Testis (tissue), 5 donors: ENCODE measurements at places on chromosomes 12 and 14.

DNA sequence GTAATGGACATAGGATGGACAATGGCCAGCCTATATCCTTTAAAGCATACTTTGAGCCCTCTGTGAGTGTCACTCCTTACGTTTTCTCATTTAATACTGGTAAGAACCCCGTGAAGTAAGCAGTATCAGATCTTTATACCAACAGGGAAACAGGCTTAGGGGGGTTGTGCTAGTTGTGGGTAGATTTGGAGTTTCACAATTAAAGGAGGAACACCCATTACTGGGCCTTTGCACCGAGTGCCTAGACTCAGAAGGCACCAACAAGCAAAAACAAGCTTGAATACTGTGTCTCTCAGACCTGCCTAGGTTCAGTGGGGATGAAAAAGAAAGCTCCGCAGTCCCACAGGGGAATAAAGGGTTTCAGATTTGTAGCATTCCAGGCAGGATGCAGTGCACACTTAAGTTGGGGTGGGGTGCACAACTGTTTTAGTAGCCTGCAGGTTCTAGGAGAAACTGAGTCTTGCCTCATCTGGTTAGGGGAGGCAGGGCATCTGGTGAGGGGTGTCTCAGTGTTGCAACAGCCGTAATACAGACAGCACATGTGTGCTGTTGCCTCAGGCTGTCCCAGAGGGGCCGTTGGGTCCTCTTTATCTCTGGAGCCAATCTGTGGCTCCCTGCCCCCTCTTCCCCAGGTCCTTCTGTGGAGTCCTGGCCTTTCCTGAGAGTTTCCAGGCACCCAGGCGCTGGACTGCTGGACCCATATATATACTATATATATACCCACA is 51.2 kb downstream of the IRAK3 start:
- DNase-seq: no peak

- no peak for DNase-seq
These were observed 8.7 kb downstream of the NT5DC3 start for GRCh38 chr12:103832048-103832997.

DNA sequence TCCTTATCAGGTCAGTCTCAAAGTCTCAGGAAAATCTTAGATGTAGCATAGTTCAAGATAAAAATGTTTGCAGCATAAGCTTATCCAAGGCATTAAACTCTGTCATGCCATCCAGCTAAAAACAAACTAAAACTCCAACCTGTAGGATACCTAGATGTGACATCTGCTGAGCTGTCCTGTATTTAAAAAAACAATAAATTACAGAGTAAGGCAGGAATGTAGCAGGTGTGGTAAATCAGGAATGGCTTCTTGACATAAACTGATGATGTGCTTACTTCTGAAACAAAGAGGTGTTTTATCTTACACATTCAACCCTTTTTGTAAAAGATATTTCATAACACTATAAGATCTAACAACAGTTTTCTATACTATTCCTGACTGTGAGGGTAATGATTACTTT is 30.6 kb upstream of the DLGAP5 start:
- DNase-seq: no peak

- DNase-seq: no peak
These were observed 256.4 kb downstream of the SSPN start for GRCh38 chr12:26451763-26452162.

DNA sequence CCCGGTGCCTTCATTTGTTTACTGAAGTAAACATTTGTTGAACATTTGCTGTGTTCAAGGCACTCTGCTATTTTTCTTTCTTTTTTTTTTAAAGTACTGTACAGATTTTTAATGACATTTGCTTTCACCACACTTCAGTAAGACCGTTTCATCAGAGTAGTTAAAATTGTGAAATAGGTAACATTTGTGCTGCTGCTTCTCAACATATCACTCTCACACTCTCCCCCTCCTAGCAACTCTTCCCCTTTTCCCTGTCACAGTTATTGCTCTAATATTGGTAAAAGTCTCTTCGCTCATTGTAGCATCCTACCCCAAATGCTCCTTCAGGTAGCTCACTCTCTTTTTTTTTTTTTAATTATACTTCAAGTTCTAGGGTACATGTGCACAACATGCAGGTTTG is 49.6 kb downstream of the SRGAP1 start:
- no peak for DNase-seq

DNA sequence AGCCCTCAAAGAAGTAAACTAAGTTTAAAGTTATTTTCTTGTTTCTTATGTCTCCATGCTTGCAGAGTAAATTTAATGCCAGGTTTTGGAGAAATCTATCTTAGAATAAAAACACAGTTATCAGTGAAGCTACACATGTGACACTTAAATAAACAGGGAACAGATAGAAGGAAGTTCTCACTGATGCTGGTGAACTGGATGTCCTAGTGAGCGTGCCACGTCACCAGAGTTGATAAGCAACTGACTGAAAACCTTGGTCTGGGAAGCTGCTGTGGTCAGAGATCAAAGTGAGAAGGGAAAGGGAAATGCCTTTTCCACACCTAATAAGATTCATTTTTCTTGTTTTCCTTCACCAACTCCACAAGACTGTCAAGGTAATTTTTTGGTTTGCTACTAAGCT is 74.8 kb upstream of the PCED1B start:
- DNase-seq: no peak

DNA sequence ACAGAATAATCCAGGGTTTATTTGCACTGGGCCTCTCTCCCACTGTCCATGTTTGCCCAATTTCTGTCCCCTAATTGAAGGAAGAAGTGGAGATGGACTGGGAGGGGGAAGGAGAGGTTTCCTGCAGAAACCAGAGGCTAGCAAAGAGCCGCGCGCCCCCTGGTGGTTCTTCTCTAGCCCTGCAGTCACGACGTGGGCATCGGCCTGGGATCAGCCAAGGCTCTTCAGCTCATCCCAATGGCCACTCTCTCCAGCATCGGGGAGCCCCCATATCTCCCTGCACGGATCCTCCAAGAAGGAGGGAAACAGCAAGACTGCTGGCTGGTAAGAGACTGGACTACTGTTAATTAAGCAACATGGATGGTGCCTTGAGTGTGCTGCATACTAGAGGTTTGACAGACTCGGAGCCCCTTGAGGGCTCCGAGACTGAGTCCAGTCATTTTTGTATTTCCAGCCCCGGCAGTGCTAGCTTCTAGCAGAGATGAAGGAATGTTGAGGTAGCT is 18.7 kb downstream of the ZBTB39 start:
- DNase-seq: peak; percentile 91

DNA sequence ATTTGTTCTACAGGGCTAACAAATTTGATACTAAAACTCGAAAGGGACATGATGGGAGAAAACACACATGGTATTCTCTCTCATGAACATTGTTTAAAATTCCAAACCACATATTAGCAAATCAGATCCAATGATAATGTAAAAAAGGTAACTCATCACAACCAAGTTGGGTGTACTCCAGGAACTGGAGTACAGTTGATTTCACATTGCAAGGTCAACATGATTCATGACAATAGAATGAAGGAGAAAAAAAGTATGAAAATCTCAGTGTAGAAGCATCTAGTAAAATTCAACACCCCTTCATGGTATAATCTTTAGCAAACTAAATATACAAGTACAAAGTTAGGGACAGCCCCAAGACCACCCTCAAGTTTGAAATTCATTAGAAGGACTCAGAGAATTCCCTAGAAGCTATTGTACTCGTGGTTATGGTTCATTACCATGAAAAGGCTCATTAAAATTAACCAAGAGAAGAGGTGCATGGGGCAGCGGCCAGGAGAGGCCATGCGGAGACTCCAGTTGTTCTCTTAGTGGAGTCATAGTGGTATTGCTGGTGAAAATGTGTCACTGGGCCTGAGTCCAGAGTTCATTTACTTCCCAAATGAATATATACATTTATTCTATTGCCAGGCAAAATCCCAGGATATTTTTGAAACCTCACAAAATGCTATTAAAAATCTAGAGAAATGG is 3.1 kb upstream of the CDCA4 start:
- DNase-seq: no peak

DNA sequence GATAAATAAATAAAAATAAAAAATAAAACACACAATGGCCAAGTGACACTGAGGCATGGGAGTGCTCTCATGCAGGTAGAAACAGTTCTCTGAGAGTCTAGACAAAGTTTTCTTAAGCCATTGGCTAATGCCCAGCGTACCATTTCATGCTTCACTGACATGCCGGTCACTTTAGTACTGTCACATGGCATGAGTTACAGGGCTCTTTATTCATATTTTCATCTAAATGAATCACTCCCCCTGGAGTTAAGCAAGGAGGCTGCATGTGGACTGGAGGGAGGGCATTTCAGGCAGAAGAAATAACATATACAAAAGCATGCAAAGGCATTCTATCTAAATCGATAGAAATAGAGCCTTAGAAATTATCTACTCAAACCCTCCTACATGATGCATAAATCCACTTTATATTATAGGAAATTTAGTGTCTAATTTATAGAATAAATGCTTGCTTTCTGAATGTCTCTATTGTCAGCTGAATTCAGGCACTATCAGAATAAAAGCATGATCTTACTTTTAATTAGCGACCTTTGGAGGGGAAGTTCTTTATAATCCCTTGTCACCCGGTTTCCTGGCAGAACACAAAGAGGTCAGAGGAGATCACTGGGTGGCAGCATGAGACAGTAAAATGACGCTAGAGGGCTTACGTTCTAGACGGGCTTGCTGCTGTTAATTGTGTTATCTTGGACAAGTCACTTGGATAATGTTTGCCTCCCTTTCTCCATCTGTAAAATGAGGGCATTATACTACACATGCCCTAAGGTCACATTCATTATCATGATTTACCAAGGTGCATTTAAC is 17.5 kb downstream of the DYRK4 start:
- no peak for DNase-seq

DNA sequence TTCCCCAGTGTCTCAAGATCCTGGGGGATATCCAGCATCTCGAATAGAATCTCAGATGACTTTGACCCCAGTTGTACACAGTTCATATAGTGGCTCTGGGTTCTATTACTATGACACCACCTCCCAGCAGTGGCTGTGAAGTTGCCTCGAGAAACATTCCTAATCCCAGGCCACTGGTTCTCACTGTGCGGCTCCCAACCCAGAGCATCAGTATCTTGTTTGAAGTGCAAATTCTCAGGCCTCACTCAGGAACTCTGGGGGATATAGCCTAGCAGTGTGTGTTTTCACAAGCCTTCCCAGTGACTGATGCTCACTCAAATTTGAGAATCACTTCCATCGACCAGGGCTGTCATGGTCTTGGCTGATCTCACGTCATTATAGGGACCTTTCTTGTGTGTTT is 69.3 kb upstream of the IGF1 start:
- DNase-seq: no peak

- no peak for DNase-seq
These were observed 2.9 kb downstream of the CHPT1 start for GRCh38 chr12:101700299-101700820.

DNA sequence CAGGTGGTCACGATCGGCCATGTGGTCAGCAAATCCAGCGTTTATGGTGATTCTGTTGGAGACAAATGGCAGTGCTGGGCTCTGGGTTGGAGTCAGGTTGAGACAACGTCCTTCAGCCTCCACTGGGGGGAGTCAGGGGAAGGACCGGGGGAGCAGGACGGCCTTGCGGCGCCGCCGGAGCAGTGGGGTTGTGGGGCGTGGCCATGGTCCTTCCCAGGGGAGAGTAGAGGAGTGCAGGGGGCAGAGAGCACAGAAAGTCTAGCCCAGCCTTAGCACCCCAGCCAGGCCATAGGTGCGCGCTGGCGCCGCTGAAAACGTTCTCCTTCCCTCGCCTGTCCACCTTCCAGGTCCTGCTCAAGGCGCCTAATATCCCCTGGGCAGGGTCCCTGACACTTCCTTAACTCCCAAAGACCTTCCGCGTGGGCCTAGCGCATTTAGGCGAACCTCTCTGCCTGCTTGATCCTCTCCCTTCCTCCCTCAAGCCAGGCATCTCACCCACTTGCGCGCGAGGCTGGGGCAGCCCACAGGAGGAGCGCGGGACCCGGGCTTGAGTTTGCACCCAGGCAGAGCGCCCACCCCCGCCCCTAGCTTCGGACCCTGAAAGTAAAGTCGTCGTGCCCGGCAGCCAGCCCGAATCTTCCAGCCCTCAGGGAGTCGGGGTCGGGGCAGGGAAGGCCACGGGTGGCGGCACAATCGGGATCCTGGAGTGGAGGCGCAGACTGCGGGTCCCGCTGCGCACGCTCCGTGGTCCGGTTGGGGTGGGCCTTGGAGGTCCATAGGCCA is 3.1 kb upstream of the KIF26A start:
- no peak for DNase-seq

- no peak for DNase-seq
These were observed 16.6 kb upstream of the SFSWAP start for GRCh38 chr12:131694116-131694838.

- no peak for DNase-seq
These were observed 32.8 kb upstream of the KLHL42 start for GRCh38 chr12:27747111-27747820.

- DNase-seq: no peak
These were observed 1.8 kb upstream of the GNS start for GRCh38 chr12:64760808-64761573.

GRCh38 chr12:51705450-51705849 is 114.4 kb downstream of the SCN8A start:
- DNase-seq: no peak

DNA sequence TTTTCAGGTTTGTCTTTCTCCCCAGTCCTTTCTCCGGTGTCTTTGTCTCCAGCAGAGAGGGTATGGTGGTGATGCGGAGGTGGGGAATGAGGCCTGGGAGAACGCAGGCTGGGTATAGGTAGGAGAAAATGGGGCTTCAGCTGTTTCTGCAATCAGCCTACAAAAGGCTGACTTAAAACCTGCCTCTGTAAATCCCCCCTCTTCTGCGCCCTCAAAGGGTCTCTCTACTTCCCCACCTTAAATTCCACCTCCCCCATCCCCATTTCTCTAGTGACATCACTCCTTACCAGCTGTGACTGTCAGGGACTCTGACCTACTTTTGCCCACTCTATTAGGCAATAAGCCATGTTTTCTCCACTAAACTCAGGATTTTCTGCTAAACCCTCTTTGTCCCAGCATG is 8.1 kb upstream of the RIMKLB start:
- DNase-seq: no peak

GRCh38 chr14:29166507-29166906 is 399.9 kb downstream of the FOXG1 start:
- no peak for DNase-seq

DNA sequence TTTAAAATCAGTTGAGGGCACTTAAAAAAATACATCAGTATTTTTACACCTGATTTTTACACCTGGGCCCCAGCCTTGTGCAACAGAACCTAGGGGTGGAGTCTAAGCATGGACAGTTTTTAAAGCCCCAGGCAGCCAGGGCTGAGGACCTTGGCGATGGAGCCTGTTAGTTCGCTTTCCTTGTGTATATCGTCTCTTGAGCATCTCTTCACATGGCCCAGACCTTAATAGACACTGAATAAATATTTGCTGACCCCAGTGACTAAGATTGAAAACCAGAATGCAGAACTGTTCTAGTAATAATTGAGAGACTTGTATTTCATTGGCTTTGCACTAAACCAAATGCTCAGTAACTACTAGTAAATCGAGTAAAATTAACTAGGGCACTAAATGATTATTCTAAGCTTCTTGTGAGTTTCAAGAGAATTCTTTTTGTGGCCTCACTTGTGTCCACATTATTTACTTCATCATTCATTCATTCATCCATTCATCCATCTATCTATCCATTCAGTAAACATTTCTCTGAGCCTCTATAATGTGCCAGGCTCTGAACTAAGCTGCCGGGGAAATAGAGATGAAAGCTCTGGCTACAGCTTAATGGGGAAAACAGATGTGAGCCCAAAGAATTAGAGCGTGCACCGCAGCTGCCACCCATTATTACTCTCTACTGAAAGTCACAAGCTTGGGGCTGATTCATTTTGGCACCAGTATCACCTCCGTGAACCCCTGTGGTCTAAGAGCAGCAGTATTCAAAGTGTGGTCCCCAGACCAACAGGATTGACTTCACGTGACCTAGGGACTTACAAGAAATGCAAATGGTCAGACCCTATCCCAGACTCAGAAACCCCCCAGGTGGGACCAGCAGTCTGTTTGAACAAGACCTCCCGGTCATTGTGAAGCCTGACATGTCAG is 30.7 kb upstream of the BCL7A start:
- DNase-seq: no peak
